ENCODE measurements at places on chromosomes 3 and 15.

GRCh38 chr3:64218746-64219145 lies 6.5 kb downstream of the PRICKLE2 start:
- DNase-seq: no peak

- no peak for DNase-seq
Measured at GRCh38 chr3:197997936-197998335, 37.9 kb downstream of the LMLN start.

DNA sequence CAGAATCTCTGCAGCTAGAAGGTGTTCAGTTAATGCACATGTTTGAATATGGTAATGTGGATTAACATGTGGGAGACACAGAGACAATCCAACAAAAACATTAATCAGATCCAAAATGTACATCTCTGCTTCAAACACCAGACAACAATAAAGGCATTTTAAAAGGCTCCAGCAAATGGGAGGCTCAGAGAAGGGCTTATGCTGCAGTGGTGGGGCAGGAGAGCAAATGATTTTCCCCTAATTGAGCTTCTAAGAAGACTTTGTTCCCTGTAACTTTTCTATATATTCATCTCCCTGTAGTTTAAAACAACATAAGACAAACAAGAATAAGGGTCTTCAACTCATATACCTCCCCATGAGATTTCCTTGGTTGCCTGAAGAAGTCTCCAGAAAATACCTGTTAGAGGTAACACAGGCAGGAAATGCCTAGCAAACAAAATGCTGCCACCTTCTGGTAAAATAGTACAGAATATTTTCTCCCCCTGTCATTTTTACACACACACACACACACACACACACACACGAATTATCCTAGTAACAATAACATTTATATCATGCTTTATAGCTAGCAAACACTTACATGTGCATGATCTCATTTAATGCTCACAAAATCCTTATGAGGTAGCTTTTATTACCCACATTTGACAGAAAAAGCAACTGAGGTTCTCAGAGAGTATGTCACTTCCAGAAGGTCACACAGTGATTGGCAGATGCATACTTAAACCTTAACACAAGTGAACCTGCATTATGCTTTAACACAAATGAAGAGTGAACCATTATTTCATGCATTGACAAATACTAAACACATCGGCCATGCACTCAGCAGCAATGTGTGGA lies 123.4 kb upstream of the MB21D2 start:
- no peak for DNase-seq

DNA sequence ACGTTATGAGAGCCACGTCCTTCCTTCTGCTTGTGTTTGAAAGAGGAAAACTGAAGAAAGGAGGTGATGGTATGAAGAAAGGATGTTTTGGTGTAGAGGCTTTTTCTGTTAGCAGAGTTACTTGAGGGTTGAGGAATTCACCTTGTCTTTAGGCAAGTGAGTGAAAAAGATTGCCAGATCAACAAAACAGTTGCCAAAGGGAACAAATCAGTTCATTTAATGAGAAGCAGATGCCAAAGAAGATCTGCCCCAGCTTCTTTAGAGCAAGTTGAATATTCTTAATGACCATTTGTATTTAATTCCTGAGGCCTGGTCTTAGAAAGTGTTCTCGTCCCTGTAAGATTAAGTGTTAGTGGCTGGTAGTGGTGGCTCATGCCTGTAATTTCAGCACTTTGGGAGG lies 2.6 kb downstream of the CHCHD6 start:
- DNase-seq: no peak

DNA sequence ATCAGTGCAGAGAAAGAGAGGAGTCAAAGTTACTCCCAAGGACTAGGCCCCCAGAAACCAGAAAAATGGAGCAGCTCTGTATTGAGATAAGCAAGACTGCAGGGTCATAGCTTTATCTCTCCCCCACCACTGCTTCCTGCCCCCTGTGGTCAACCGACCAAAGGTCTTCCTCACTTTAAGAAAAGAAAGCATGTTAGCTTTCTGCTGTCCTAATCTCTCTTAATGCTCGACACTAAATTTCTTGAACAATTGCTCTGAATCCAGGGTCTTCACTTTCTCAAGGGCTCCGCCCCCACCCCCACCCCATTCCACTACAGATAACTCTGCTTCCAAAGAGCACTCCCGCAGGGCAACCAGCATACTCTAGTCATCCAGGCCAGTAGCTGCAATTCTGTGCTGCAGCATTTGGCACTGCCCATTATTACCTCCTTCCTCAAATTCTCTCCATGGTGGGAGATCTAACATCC lies 31.9 kb downstream of the TNIK start:
- no peak for DNase-seq

DNA sequence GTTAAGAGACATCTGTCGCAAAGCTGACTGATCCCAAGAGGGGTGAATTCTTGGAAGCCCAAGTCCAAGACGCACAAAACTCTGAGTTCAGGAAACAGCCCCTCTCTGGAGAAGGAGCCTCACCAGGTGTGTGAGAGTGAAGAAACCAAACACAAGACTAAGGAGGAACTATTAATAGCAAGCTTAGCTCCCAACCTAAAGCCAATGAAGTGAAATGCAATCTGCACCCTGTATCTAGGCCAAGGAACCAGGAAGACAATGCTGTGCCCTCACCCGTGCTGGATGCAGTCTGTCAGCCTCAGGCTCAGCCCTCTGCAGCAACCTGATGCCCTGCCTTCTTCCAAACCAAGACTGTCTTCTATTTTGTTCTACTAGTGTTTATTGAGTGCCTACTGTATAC lies 22.5 kb upstream of the THBS1 start:
- no peak for DNase-seq

GRCh38 chr3:11629716-11630115 lies 14.0 kb downstream of the VGLL4 start:
- DNase-seq: no peak

DNA sequence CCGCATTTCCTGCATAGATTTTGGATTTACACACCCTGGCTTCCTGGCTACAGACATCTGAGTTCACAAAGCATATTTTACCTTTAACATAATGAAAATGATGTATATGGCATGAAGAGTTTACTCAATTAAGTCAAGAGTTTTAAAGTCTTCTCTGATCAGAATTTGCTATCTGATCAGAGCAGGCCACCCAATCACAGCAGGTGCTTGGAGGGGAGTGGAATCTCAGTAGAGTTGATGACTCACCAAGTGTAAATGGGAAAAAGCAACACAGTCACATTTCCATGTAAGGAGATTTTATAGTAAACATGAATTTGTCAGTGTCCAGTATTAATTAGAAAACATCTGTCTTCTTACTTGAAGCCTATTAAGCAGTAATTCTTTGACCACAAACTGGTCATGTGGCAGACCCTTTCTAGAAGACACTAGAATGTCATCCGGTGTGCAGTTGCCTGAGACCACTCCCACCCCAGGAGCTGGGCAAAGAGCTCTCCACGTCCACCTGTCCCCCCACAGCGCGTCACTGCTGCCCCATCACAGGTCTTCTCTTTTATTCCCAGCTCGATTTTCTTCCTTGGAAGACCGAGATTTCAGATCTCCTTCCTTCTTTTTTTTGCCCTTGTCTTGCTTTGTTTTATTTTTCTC lies 10.8 kb downstream of the MESD start:
- DNase-seq: no peak

GRCh38 chr3:129421988-129422745 lies 6.3 kb downstream of the EFCAB12 start:
- no peak for DNase-seq

DNA sequence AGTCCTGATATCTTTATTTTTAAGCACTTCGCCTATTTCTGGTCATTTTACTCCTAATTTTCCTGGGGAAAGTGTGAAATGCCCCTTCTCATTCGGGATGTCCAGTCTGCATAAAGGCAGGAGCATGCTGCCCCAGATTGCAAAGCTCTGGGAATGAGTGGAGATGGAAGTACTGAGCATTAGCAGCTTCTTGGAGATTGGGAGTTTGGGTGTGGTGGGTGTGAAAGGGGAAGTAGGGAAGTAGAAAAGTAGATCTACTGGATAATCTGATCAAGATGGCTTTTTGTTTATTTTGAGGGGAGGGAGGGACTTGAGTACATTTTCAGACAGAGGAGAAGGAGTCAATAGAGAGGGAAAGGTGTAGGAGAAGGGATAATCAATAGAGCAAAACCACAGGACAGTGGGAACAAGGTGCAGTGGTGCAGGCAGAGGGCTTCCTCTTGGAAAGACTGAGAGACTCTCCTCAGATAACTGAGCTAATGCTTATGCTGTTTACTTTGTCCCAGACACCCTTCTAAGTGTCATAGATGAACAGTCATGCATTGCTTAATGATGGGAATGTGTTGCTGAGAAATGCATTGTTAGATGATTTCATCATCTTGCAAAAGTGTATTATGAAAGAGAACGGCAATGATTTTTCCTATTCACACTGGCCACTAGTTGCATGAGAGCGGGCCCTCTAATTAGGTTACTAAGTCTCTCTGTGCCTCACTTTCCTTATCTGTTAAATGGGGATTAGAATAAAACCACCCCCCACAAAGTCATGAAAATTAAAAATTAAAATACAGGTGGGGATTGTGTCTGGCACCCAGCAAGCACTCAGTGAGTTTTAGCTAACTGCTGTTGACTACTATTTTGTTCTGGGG lies 45.5 kb downstream of the PHLDB2 start:
- DNase-seq: peak; percentile 68

DNA sequence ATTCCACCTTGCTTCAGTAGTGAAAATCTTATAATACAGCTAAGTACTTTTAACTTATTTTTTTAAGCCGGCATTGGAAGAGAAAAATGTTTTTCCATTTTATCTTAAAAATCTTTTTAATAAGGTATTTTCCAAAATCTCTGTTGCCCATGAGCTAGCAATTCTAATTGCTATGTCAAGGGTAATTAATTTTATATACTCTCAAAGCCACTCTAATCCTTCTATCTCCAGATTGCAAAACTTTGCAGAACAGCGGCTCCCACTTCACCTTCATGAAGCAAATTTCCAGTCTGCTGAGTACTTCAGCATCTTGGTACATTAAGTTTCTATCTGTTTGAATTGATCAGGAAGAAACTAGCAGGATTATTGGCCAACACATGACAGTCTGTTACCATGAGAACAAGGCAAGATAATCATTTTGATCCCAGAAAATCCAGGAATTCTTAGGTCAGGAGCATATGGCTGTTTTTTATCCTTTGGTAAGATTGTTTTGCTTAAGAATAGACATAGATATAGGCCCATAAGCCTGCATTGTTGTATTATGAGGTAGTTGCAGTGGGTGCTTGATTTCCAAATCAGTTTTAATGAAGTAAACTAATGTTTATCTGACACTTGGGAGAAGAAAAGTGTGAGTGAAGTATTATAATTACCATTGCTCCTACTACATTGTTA lies 6.0 kb downstream of the TIPARP start:
- DNase-seq: no peak

DNA sequence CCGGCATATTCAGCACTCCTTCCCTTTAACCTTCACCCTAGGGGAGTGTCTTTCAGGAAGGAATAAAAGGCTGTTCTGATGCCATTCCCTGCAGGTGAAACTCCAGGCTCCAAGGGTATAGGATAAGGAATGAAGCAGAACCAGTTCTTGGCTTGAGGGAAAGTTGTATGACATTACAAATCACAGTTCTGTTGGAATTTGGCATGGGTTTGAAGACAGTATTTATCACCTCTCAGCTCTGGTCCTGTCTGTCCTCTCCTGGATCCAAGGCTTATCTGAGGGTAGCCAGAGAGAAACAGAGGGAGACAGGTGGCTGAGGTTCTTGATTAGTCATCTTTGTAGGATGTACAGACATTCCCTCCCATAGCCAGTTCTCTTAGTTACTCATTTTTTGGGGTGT lies 37.1 kb downstream of the RAB11A start:
- DNase-seq: no peak

DNA sequence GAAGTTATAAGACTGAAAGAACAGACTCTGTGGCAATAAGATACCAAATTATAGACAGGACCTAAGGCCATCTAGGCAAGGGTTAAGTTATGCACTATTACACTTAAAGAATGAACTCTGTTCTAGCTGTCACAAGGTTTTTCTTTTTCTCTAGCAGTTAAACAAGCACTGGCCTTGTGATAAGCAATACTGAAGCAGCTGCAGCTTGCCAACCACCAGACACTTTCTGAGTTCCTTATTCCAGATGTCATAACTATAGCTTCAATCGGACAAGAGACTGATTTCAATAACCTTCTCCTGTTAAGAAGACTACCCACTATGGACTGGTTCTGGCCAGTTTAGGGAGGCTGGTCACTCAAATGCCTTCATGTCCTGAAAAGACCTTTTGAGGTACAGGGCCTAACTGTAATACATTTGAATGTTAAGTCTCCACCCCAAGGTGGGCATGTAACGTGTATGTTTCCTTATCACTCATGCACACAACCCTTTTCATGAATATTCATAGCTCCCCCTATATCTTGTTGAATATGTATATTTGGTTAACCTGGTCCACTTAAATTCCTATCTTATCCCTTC lies 85.8 kb downstream of the CFAP20DC start:
- DNase-seq: peak; percentile 13

- no peak for DNase-seq
Measured at GRCh38 chr3:98026425-98027084, 8.6 kb downstream of the GABRR3 start.

- DNase-seq: no peak
Measured at GRCh38 chr3:168612671-168613070, 516.9 kb upstream of the GOLIM4 start.

GRCh38 chr3:111252779-111253178 lies 181.2 kb downstream of the NECTIN3 start:
- no peak for DNase-seq

- DNase-seq: no peak
Measured at GRCh38 chr15:59555696-59556095, 55.9 kb upstream of the GCNT3 start.

- DNase-seq: peak; percentile 87
Measured at GRCh38 chr15:70799667-70800450, 36.5 kb upstream of the UACA start.

GRCh38 chr3:132006605-132007204 lies 28.1 kb downstream of the CPNE4 start:
- DNase-seq: no peak

DNA sequence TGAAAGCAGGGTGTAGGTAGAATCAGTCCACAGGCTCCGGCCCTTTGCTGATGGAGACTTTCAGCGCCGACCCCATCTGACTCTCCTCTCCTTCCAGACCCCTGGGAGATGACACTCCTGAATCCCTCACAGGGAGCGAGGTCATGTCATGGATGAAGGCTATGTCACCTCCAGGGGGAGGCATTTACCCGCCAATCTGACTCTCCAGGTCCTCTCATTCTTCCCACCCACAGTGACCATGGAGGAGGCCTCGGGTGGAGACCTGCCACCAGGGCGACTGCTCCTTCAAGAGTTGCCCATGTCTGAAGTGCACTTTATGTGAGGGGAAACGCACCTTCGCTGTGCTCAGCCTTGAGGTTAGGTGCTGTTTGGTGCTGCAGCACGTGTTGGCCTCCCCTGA lies 112.7 kb downstream of the KLF13 start:
- no peak for DNase-seq

GRCh38 chr3:149542375-149543312 lies 68.1 kb downstream of the TM4SF4 start:
- no peak for DNase-seq

Measured in right lung (tissue), 10 donors.